ENCODE measurements at places on chromosomes 11 and 22.

DNA sequence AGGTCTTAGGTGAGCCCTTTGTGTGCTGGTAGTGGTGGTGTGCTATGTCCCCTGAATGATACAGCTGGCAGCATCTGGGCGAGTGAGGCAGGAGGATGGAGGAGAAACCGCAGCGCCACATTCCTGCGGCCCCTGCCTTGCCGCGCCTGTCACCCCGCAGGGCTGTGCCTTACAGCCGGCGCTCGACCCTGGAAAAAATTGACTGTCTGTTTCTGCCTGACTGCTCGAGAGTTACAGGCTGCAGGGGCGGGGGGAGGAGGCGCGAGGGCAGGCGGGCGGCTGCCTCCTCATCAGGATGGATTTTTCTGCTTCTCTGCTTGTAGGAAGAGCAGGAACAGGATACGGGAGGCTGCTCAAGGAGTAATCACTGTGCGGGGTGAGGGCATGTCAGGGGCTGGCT lies 443.4 kb downstream of the MIAT start:
- DNase-seq, result no peak

- DNase-seq, result no peak
Observed at GRCh38 chr11:72083414-72083813, 2.8 kb downstream of the LRRC51 start.

GRCh38 chr11:72150882-72151281 lies 15.4 kb downstream of the FOLR3 start:
- DNase-seq, result no peak

DNA sequence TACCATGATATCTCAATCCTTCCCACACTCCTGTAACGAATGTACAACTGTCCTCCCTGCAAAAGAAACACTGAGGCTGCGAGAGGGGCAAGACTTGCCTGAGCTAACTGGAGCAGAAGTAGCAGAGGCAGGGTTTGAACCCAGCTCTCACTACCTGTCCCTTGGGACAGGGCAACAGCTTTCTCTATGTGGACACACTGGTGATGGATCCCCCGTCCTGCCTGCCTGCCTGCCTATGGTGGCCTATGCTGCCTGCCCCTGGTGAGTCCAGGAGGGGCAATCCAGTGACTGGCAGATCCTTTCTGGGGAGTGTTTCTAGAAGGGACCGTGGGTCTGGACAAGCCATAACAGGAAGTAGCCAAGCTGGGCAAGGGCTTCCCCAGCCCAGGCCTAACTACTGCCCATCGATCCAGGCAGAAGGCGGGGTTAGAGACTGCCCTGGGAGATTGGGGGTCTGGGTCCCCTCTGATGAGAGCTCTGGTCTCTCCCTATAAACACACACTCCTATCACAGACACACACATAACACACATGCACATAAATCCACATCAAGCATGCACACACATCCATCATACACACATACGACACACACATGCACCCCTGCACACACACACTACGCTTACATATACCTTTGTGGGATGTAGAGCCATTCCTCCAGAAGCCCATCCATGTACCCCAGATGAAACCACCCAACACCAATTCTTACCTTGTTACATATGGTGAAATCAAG lies 1.1 kb upstream of the EMID1 start:
- DNase-seq, result no peak

DNA sequence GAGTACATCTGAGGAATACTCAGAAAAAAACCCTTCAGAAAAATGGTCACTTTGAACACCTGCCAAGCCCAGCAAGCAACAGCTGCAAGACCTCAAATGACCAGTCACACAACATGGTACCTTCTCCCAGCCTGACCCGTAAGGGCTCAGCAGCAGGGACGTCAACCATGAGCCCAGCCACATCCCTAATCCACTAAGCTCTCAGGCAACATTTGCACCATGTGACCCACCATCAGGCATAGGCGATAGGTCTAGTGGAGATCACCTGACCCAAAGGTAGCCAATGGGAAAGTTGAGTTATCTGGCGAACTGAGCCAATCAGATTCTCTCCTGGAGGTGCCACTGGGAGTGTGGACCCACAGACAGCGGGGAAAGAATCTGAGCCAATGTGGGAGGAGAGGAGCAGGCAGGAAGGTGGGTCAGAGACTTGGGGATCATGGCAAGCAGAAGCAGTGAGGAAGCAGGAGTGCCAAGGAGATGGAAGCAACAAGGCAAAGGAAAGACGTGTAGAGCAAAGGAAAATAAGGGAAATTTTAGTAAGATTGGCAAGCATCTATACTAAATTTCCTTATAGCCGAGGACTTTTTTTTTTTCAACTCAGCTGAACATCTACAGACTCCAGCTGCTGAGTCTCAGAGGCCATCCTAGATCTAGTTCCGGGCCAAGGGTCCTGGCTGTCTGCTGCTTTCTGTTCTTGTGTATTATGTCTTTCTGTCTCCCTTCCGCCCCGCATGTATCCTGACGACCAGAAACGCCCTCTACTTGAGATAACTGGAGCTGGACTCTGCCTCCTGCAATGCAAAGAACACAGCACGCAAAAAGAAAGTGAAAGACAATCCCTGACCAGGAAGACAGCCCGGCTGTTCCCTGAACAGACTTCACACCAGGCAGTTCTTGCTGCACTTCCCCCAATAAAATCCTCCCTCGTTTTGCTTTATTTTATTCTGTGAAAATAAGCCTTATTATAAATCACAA lies 11.0 kb upstream of the PLAAT2 start:
- no peak for DNase-seq

GRCh38 chr11:28877340-28877739 lies 769.2 kb downstream of the METTL15 start:
- no peak for DNase-seq

DNA sequence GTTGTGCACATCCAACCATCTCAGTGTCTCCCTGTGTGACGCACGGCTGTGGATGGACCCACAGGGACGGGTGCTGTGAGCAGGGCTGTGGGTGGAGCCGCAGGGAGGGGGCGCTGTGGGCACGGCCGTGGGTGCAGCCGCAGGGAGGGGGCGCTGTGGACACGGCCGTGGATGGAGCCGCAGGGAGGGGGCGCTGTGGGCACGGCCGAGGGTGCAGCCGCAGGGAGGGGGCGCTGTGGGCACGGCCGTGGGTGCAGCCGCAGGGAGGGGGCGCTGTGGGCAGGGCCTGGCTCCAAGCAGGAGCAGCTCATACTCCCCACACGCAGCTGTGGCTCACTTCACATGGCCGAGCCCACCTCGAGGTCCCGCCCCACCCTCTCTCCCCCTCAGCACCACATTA lies 6.0 kb upstream of the MAPK11 start:
- no peak for DNase-seq

DNA sequence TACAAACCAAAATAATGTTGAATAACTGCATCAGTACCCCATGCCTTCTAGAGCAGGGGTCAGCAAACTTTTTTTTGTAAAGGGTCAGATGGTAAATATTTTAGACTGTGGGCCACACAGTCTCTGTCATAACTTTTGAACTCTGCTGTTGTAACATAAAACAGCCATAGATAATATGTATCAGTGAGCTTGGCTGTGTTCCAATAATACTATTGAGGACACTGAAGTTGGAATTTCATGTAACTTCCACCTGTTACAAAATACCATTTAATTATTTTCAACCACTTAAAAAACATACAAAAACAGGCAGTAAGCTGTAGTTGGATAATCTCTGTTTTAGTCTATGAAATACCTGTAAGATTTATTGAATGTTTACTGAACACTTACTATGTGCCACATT lies 55.2 kb downstream of the PICALM start:
- no peak for DNase-seq

DNA sequence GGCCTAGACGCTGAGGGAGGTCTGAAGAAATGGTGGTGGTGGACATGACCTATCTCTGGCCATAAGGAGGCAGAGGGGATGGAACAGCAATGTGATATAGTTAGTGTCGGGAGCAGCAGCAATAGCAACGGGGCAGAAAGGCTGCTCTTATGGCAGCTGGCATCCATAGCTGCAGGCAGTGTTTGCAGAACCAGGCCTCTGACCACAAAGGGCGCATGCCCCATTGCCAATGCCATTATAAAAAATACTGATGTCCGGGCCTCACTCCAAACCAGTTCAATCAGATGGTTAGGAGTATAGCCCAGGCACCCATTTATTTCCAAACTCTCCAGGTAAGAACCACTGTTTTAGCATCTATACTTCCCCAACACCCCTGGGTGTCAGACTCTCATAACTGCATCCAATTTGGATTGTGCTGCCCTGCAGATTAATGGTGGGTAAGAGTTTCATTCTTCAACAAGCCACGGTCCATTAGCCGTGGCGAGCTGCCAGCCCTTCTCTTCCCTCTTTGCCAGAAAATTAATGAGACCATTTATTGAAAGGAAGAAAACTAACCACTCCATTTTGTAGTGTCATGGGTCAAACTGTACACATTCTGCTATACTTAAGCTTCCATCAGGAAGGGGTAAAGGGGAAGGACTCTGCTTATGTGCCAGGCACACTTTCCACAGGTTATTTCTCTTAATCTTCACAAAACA lies 72.8 kb upstream of the SPON1 start:
- DNase-seq, result no peak

DNA sequence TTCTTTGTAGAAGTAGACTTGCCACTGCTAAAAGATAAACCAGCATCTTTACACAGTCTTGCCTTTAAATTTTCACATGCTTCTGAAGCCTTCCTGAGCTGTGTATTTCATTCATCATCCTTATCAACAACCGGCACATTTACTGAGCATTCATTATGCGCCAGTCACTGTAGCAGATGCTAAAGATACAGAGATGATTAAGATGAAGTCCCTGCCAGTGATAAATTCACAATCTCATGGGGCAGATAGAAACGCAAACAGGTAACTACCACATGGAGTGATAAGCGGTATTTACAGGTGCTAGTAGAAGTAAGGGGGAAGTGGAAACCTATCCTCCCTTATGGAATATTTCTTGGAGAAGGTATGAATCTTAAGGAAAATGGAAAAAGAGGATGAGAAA lies 67.2 kb downstream of the PRCP start:
- no peak for DNase-seq

DNA sequence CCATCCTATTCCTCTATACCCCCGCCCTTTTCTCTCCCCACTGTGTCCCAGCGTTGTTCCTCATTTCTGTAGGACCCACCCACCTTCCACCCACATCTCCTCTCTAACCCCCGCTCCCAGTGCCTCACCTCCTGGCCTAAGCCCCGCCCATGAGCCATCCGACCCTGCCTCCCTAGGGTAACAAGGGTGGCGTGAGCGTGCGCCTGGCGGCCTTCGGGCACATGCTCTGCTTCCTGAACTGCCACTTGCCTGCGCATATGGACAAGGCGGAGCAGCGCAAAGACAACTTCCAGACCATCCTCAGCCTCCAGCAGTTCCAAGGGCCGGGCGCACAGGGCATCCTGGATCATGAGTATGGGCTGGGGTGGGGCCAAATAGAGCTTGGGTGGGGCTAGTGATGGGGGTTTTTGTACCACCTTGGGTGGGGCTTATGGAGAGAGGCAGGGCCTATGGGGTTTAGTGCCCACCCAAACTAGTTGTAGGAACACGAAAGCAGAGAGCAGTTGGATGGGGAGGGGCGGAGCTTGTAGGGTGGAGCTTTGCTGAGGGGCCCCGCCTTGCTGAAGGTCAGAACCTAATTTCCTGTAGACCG lies 4.5 kb downstream of the INPP5J start:
- no peak for DNase-seq

- DNase-seq, result no peak
Observed at GRCh38 chr22:46684706-46685105, 53.3 kb downstream of the CERK start.

DNA sequence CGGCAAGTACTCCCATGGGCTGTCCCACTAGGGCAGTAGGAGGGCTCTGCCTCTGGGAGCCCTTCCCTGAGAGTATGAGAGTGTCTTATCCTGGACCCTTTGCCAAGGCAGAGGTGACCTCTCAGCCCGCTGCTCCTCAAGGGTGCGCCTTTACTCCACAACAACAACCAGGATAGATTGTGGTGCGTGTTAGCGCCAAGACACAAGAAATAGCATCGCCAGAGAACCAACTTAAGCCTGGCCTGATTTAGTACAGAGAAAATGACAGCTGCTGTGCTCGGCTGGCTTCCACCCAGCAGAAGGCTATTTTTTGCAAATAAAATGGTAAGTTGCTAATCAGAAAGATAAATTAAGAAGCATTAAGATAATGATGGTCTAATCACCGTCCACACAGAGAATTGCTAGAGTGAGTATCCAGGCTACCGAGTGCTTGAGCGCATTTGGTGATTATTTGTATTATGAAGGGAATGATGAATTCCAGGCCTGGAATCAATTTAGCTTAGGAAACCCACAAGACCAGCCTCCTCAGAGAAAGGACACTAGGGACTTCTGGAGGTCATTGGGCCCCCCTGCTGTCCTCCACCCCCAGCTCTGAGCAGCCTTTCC lies 119.8 kb downstream of the PKNOX2 start:
- no peak for DNase-seq

DNA sequence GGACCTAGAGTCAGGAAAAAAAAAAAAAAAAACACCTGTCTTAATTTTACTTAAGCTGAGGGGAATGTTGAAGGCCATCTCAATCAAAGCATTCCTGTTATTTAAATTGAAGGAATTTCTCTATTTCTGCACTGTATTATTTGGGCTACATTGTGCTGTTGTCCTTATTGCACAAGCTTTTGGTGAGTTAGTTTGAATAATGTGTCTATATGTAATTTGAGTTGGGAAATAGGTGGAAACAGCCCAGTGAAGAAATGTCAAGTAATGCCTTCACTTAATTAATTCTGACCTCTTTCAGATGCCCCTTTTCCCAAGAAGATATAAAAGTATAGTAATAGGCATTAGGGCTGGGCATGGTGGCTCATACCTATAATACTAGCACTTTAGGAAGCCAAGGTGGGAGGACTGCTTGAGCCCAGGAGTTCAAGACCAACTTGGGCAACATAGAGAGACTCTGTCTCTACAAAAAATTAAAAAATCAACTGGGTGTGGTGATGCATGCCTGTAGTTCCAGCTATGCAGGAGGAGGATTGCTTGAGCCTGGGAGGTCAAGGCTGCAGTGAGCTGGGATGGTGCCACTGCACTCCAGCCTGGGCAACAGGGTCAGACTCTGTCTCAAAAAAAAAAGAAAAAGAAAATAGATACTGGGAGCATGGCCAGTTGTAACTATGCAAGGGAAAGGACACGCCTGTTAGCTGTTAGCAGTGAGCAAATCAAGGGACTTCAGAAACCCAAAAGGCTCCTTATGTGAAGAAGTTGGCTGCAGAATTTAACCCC lies 34.9 kb downstream of the OR10A6 start:
- DNase-seq, result no peak

GRCh38 chr11:131373756-131374155 lies 3.3 kb downstream of the NTM start:
- DNase-seq, result no peak

GRCh38 chr11:11916981-11917399 lies 75.2 kb downstream of the USP47 start:
- DNase-seq, result no peak

GRCh38 chr11:3123305-3123704 lies 41.8 kb downstream of the OSBPL5 start:
- DNase-seq, result no peak

DNA sequence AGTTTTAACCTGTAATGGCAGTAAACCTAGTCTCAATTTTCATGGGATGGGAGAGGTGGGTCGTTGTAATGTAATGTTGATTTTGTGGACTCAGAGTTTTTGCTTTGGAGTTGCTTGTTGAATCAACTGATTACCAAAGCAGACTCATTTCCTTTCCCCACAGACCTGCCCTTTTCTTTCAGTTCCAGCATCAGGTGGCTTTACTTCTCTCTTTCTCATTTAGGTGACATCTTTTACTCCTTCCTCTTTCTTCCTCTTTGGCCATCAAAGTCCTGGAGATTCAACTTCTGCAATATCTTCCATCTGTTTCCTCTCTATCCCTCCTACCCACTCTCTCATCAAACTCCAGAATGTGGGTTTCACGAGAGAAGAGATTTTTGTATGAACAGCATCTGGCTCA lies 313.9 kb downstream of the TMEM135 start:
- no peak for DNase-seq

Measured in activated gamma-delta T cell treated with anti-CD3 and anti-CD28 coated beads, Interleukin-2, amount 50 U/mL, for 16 hours (primary cell).